ENCODE measurements at places on chromosomes 1 and 21.

DNA sequence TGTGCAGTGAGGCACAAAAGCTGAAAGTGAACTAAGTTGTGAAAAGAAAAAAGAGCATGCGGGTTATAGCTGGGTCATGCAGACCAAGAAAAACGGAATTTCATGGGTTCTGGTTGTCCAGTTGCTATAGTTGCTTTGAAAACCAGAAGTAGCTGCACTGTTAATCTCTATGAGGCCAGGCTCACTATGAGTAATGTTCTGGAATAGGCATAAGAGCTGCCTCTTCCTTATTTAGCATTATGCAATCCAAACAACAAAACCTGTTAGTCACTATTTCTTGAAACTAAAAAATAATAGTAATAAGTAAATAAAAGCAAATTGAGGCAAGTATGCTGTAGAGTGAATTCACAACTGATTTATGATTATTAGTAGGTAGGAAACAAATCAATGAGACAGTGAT is 1383.7 kb downstream of the MRPL39 start:
- DNase-seq: no peak

- DNase-seq: no peak
These were observed 31.7 kb upstream of the ENSA start for GRCh38 chr1:150661156-150661555.

DNA sequence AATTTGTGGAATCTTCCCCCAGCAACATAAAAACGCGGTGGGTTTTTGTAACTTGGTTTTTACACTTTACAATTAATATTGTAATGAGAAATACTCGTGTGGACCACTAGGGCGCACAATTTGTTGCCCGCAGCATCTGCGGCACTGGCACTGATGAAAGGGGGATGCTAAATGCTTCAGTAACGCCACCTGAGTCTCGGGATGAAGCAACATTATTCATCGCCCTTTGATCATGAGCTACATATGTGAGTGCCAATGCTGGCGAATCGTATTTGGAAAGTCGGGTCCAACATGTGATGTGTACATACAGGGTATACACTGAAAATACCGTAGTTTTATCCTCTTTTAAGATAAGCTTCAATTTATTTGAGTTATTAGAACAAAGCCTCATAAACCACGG is 34.2 kb upstream of the COX20 start:
- peak; percentile 7 for DNase-seq

DNA sequence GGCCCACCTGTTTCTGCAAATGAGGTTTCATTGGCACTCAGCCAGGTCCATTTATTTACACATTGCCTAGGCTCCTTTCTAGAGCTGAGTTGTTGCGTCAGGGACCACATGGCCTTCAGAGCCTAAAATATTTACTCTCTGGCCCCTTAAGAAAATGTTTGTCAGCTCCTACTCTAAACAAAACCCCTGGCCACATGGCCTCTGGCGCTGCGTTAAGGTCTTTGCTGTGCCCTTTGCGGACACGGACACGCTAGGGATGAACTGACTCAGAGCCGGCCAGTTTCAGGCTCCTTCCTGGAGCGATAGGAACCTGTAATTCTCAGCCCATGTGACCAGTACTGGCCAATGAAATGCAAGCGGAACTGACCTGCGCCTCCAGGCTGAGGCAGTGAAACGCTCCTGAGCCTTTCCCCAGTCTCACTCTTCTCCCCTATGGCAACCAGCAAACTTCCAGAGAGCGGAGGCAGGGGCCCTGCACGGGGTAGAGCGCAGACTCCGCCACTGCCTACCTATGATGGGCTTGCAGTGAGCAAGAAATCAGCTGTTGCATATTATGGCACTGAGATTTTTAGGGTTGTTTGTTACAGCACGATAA is 160.3 kb downstream of the ETS2 start:
- DNase-seq: no peak

GRCh38 chr1:162942916-162943559 is 82.1 kb upstream of the CCDC190 start:
- DNase-seq: no peak

- no peak for DNase-seq
These were observed 1.2 kb upstream of the C1orf198 start for GRCh38 chr1:230869500-230869899.

GRCh38 chr1:101108111-101108500 is 82.5 kb upstream of the DPH5 start:
- DNase-seq: no peak

DNA sequence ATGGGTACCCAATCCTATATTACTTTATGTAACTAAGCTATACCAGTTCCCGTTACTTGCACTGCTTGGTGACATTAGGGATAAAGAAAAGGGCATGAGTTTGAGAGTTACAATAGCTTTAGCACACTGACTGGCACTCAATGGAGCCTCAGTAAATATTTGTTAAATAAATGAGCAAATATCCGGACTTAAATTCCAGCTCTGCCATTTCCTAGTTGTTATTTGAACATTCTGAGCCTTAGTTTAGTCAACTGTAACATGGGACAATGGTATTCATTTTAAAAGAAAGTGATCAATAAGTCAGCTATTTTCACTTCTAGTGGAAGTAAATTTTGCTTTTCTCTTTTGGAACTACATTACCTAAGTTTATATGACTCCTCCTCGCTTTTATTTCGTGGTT is 198.7 kb downstream of the ZC3H11B start:
- no peak for DNase-seq

DNA sequence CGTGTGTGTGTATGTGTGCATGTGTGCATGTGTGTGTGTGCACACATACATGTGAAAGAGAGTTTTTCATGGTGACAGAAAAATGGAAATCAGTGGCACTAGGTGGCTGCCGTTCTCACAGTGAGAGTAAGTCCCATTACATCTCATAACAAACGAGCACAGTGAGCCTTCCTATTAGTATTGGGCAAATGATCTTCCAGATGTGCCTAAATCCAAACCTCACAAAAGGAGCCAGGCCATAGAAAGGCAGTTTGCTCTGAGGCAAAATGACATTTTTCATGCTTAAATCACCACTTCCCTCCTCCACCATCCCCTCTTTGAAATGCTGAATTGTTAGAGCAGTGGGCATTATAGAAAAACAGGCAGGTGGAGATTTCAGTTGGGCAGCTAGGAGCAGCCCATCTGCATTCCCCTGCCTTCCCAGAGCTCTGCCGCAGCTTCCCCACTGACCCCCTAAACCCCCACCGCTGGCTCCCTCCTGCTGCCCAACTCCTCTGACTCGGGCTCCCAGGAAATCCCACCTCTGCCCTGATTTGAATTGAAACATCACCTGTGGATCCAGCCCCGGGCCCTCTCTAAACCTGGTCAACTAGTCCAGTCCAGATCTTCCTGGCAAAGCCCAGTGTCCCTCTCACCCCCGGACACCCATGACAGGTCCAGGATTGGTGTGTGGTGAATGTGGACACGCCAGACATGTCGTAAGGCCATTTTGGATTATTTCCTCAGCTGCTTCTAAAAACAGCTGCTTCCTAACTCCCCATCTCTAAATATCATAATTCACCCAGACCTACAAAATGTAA is 190.5 kb downstream of the SEC16B start:
- DNase-seq: no peak

- DNase-seq: no peak
These were observed 175.7 kb downstream of the ST6GALNAC3 start for GRCh38 chr1:76250271-76250670.

GRCh38 chr1:26541431-26541815 is 11.9 kb downstream of the RPS6KA1 start:
- no peak for DNase-seq

DNA sequence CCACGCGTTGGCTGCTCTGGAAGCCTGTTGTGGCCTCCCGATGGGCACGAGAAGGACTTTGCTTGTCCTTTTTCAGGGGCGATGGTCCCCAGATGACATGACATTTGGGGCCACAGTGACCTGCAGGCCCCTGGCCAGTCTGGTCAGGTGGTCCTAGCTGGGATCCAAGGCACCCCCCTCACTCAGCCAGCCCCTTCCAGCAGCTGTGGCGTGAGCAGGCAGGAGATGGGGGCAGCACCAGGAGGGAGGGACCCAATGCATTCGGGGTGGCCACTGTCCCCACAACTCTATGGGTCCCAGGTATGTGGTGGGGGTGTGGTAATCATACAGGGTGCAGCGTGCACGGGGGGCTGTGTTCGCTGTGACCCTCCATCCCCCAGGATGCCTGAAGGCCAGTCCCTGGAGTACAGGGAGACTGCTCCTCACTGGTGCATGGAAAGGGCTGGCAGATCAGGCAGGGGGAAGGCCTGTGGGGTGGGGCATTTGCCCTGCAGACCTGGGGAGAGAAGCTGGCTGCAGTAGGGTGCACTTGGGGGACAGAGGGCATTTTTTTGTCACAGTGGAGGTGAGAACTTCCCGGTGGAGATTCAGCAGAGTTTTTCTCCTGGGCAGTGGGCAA is 31.7 kb downstream of the WNT3A start:
- DNase-seq: no peak

- no peak for DNase-seq
These were observed 279.6 kb downstream of the ASTN1 start for GRCh38 chr1:176884911-176885310.

- no peak for DNase-seq
These were observed 15.8 kb downstream of the C1orf167 start for GRCh38 chr1:11777658-11778322.

DNA sequence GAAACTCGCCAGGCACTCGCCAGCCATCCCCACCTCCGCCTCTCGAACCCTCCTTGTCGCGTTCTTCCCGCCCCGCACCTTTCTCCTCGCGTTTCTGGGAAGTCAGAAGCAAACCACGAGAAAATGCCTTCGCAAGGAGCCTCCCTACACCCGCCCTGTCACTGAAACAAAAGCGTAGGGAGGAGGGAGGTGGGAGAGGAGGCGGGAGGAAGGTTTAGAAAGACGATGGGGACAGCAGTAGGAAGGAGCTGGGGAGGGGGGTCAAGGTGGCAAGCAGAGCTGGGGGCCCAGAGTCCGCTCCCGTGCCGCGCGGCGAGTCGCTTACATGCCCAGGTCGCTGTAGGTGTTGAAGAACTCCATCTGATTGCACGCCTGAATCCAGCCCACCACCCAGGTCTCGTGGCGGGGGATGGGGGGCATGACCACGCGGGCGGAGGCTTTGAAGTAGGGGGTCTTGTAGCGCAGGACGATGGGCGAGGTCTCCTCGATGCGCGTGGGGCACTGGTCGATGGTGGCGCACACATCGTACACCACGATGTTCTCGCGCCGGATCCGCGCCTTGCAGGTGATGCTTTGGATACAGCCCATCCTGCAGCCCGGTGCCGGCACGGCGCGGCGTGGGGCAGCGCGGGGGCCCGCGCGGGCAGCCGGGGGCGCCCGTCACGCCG is 1.0 kb downstream of the FAM78B start:
- no peak for DNase-seq

DNA sequence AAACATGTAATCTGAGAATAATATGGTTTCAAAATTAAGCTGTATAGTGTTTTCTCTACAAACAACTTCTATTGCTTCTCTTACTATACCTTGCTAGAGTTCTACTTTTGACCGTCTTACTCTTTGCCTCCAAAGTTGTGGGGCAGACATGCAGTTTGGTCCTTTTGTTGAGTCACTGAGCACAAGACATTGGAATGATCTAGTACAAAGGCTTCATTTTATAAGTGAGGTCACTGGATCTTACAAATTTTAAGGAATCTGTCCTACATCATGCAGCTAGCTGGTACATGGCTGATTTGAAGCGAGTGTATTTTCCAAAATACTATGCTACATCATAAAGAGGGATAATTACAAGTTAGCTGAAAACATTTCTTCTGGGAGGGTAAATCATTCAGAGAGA is 28.8 kb downstream of the OR10J1 start:
- no peak for DNase-seq

DNA sequence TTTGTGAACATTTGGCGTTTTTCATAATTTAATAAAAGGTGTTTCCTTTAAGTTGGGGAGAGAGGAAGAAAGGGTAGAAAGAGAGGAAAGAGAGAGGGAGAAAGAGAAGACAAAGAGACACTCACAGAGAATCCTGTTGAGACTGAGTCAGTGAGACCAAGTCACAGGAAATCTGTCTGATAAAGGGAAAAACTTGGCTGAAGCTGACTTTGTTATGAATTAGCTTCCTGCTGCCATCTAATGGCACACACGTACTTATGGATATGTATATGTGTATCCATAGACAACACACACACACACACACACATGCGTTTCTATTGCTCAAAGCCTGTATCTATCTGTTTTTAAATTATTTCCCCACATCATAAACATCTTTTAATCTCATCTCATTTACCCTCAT is 42.5 kb upstream of the DISC1 start:
- DNase-seq: no peak

DNA sequence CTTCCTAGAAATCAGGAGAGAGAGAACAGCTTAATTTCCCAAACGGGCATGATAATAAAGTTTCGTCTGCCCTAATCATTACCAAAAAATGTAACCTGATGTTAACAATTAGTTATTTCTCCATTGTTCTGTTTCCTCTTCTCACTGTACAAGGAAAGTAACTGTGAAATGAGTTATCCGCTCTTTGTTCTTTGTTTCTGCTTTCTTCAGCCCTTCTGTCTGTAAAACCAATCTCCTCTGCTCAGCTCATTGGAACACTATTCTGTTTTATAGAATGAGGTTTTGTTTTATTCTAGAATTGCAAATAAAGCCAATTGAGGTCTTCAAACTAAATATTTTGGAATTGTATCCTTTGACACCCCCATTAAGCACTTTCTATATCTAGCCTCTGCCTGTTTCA is 8.8 kb upstream of the THEM4 start:
- DNase-seq: no peak

DNA sequence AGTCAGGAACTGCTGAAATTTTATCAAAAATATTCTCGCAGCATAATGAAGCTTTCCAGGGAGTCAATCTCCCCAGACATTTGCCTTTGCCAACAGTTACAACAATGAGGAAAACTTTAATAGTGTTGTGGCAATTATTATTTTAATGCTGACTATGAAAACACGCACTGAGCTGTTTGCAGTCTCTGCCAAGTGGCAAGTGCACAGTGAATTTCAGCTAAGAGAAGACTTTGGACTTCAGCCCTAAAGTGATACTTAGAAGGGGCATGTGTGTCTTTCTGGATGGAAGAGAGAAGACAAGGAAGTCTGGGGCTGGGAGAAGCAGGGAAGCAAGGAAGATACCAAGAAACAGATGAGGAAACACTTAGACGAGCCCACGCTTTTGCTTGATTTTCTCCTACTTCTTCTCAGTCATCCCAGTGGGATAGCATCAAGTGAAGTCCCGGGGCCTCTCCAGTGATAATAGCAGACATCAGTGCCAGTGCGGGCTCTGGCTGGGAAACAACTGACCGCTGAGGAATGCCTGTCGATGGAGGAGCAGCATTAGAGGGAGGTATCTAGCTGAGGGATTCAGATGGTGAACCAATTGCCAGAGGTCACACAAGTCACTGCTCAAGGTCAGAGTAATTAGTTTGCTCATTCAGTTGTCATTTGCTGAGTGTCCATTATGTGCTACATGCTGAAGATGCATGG is 196.3 kb downstream of the TTLL7 start:
- no peak for DNase-seq

DNA sequence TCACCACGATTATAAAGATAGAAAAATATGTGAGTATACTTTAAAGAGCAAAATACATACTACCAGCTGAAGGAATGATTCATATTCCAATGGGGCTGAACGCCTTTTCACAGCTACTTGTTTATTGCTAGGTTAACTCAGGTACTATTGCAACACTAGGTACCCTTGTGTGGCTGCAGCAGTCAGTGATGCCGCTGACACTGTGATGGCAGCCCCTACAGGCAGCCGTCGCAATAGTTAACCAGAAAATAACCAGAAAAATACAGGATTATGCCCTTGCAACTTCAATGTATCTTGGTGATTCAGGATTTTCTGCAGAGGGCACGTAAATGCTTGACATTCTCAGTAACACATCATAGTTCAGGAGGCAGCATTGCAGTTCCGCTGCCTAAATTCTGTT is 1.6 kb upstream of the MARK1 start:
- no peak for DNase-seq

GRCh38 chr1:96834986-96835385 is 113.4 kb downstream of the PTBP2 start:
- no peak for DNase-seq

GRCh38 chr21:17526776-17527175 is 13.9 kb downstream of the CXADR start:
- no peak for DNase-seq
